ENCODE measurements at places on chromosomes 13 and 19.

GRCh38 chr19:51325161-51325976 lies 13.9 kb downstream of the IGLON5 start:
- DNase-seq: peak; percentile 30

DNA sequence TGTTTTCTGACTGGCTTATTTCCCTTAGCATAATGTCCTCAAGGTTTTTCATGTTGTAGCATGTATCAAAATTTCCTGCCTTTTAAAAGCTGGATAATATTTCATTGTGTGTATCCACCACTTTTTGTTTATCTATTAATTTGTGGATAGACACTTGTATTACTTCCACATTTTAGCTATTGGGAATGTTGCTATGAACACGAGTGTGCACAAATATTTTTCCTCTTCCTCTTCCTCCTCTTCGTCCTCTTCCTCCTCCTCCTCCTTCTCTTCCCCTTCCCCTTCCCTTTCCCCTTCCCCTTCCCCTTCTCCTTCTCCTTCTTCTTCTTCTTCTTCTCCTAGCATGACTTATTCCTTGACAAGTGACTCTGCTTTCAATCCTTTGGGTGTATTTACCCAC lies 51.2 kb upstream of the KL start:
- DNase-seq: no peak

DNA sequence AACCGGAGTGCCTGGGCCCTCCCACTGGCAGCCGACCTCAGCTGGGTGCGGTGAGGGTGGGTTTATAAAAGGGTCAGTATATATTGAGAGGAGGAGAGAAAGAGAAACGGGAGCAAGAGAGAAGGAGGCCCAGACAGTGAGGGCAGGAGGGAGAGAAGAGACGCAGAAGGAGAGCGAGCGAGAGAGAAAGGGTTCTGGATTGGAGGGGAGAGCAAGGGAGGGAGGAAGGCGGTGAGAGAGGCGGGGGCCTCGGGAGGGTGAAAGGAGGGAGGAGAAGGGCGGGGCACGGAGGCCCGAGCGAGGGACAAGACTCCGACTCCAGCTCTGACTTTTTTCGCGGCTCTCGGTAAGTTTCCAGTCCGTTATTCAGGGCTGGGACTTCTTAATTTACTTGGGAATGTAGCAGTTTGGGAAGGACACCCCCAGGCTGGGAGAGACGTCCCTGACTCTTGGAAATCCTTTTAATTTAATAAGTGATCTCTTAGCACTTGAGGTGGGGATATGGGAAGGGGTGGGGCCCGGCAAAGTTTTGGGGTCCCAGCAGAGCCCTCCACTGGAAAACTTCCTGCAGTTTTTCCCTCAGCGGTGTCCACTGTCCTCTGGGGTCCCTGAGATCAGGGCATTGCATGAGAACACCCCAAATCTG lies at the start of gene EMP3:
Gene EMP3 (plus strand): TSS at position 288 of the 646 bp plus-strand sequence. CDS start 1,293 bp downstream, outside the sequence.
- DNase-seq: peak; percentile 80

- no peak for DNase-seq
These were observed 1256.5 kb downstream of the EFNB2 start for GRCh38 chr13:105278943-105279381.

GRCh38 chr19:33388231-33388724 lies 14.8 kb downstream of the CEBPG start:
- no peak for DNase-seq

DNA sequence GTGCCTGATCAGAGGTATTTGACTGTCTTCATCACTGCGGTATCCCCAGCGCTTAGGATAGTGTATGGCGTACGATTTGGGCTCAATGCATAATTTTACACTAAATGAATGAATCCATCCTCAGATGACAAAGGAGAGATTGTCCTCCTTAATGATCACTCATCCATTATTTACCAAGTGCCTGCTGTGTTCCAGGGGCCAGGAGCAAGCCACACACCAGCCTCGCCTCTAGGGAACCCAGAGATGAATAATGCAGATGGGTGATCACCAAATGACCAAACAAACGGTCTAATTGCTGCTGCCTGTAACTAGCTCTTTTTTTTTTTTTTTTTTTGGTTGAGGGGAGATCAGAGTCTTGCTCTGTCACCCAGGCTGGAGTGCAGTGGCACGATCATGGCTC lies 5.9 kb upstream of the GPR32 start:
- no peak for DNase-seq

DNA sequence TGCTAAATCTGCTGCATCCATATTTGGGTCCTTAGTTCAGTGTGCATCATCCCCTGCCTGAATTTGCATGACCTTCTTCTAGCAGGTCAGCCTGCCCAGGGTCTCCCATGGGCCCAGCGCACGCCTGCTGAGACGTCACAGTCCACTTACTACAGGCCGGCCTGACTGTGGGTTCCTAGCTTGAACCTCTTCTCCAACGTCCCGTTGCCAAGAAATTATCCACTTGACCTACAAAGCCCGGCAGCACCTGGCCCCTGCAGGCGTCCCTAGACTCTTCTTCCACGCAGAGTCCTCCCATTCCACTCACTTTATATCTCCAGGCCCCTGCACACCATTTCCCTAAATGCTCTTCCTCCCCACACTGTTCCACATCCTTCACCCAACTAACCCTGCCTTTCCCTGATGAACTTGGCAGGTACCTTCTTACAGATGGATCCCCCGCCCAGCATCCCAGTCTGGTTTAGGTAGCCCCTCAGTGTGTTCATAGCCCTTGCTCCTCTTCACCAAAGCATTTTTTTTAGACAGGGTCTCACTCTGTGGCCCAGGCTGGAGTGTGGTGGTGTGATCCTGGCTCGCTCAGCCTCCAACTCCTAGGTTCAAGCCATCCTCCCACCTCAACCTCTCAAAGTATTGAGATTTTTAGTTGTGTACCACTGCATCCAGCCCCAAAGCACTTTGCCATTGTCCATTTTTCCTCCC lies 155.0 kb upstream of the SOX1 start:
- no peak for DNase-seq
